HL-60 (cell line): ENCODE measurements at places on chromosomes 1 and 21.
A peak's percentile ranks its signal among the peaks of the same experiment; 100 is the strongest.

DNA sequence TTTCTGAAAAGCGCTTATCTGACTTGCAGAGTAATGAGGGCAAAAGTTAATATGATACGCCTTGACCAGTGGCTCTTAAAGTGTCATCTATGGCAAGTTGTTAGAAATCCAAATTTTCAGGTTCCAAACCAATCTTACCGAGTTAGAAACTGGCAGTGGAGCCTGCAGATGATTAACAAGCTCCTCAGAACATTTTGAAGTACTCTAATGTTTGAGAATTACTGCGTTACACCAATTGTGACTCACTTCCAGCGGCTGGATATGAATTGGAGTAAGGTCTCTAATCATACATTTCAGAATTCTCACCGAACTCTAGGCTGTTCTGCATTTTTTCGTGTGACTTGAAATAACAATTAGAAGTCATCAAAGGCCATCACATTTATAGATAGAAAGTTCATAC lies 73.5 kb upstream of the TMPRSS15 start:
- DNase-seq = no peak

GRCh38 chr1:156021093-156021428 lies 310 bp upstream of the SSR2 start:
- no peak for DNase-seq

- no peak for DNase-seq
Observed at GRCh38 chr1:241389400-241389799, 32.4 kb upstream of the RGS7 start.

- DNase-seq = no peak
Observed at GRCh38 chr1:108609483-108610049, 49.7 kb downstream of the EEIG2 start.

- no peak for DNase-seq
Observed at GRCh38 chr1:237386362-237387143, 344.6 kb downstream of the RYR2 start.

DNA sequence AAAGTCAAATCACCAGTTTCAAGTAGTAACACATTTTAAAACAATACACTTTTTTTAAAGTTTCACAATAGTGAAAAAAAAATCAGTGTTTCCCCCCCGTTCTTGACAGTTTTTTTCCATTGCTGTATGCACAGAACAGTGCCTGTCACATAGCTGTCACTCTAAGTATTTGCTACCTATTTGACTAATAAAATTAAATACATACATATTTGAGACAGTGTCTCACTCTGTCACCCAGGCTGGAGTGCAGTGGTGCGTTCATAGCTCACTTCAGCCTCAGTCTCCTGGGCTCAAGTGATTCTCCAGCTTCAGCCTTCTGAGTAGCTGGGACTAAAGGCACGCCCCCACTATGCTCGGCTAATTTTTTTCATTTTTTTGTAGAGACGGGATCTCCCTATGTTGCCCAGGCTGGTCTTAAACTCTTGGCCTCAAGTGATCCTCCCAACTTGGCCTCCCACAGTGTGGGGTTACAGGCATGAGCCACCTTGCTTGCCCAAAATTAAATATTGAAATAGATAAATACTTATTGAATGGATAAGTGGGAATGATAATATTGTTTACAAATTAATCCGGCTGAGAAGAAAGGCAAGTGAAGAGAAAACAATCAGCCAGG lies 12.6 kb upstream of the RHBG start:
- DNase-seq = no peak

DNA sequence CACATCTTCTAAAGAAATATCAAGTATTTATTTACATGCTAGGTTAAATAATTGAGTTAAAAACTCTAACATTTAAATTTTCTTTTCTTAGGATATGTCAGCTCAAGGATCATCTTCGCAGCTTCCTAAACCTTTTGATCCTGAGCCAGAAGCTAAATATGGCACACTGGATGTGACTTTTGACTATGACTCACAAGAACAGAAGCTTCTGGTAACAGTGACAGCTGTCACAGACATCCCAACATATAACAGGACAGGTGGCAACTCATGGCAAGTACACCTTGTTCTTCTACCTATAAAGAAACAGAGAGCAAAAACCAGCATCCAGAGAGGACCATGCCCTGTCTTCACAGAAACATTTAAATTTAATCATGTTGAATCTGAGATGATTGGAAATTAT lies 132.7 kb upstream of the SERTAD4 start:
- DNase-seq = no peak

DNA sequence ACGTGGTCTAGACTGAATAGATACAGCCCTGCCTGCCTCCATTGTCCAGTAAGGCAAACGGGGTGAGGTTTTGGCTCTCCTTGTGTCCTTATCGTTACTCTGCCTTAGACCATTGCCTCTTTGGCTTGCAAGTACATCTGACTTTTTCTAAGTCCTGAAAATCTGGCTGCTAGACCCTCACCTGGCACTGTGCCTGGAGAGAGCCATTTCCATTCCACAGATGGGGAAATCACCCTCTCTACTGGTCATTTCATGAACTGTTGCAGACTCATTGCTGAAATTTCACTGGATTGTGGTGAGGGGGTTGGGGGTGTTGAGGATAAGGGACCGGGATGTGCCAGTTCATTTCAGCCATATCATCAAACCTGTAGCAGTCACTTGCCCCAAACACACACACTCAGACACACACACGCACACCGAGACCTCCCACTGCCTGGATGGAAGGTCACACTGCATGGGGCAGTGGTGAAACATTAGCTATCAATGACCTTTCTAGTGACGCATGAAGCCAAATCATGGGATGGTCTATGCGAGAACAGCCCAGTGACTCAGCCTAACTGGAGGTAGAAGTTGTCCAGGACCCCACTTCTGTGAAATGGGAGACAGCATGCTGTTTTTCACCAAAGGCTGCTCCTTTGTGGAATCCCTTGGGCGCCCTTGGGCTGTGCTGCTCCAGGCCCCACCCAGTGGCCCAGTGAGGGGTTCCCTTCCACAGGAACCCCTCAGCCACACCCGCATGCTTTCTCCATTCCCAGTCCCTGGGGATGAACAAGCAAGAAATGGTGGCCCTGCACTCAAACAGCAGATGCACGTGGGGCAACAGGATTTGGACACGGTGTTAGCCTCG lies 34.9 kb upstream of the VASH2 start:
- no peak for DNase-seq

- DNase-seq = no peak
Observed at GRCh38 chr1:101264697-101265096, 27.9 kb downstream of the S1PR1 start.

DNA sequence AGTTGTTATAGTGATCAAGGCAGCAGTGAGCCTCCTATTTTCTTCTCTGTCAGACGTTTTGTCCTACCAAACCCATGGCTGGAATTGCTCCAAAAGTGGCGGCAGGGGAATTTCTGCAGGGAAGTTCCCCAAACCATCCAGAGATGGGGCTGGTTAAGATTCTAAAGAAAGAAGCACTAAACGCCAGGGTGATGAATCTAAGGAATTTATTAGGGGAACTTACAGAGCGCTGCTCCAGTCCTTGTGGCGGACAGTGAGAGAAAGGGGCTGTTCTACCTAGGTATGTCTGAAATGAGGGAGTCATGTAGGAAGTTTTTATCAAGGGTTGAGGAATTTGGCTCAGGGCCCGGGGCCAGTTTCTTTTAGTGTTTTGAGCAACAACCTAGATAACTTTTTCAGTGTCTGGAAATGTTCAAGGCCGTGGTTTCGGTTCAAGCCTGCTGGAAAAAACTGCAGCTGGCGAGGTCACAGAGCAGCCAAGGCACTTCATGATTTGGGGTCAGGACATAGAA lies 222.4 kb upstream of the B3GALT2 start:
- DNase-seq = no peak

- no peak for DNase-seq
Observed at GRCh38 chr1:71053146-71053545, 5.5 kb upstream of the PTGER3 start.

DNA sequence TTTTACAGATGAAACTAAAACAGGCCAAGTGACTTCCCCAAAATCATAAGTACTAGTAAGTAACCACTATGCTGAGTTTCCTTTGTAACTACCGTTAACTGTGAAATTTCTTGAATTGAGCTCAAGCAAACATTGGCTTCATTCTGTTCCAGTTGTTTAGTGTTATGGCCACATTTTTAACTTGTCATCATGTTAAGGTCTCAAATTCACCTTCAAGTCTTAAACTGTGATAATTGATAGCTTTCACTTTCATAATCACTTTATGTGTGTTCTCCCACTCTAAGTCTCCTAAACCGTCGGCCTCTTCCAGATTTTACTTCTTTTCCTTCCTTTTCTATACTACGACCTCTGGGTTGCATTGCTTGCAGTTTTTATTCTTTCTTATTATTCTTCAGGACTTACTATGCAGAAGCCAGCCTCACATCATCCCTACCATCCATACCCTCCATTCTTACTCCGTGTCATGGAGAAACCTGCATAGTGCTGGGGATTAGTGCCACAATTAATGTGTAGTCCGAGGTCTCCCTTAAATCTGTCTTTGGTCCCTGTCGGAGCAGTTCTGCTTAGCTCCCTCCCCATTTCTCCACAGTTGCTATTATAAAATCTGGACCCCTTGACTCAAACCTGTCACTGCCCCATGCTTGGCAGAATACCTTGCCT lies 5.8 kb downstream of the KIF1B start:
- DNase-seq = no peak

DNA sequence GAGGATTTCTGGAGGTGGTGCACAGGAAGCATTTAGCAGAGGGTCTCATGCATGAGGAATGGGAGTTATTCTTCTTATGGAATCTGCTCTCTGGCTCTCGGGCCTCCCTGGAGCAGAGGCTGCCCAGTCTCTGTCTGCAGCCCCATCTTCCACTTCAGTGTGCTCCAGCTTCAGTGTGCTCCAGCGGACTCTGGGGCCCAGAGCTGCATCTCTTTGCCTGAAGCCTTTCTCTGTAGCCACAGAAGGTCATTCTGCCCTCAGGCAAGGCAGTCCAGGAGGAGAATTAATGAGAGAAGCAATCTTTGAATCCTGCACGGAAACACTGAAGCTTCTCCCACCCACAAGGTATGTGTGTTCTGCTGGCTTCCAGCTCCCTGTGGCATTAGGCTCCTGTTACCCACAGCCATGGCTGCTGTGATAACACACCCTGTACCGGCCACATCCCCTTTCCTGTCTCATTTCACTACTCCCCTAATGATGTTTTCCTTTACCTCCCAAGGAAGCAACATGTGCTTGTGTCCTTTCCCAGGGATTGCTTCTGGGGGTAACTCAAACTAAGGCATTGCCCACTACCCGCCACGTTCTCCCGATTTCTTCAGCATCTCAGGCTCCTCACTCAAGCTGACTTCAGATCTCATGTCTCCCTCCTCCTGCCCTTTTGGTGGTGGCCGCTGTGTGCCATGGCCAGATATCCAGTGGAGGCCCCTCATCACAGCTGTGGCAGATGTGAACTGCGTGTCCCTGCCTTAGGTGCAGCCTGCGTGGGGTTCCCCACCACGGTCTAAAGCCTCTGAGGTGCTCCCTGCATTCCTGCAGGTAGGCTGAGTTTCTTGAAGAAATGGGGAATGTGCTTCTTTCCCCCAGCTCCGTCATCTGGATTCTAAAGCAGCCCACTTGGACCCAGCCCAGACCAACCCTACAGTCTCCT lies 181.2 kb upstream of the GALNT2 start:
- DNase-seq = no peak

DNA sequence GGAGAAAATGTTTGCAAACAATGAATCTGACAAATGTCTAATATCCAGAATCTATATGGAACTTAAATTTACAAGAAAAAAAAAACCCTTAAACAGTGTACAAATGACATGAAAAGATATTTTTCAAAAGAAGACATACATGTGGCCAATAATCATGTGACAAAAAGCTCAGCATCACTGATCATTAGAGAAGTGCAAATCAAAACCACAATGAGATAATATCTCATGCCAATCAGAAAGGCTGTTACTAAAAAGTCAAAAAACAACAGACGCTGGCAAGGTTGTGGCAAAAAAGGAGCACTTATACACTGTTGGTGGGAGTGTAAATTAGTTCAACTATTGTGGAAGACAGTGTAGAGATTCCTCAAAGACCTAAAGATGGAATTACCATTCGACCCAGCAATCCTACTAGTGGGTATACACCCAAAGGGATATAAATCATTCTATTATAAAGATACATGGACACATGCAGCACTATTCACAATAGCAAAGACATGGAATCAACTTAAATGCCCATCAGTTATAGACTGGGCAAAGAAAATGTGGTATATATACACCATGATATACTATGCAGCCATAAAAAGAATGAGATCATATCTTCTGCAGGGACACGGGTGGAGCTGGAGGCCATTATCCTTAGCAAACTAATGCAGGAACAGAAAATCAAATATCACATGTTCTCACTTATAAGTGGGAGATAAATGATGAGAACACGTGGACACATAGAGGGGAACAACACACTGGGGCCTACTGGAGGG lies 123.2 kb downstream of the PTPRC start:
- no peak for DNase-seq

- DNase-seq = no peak
Observed at GRCh38 chr1:17184161-17184665, 20.7 kb upstream of the PADI1 start.

- no peak for DNase-seq
Observed at GRCh38 chr1:38152351-38153065, 105.9 kb upstream of the POU3F1 start.

- no peak for DNase-seq
Observed at GRCh38 chr1:29831500-29832117, 595.3 kb downstream of the PTPRU start.

- DNase-seq = peak; percentile 38
Observed at GRCh38 chr1:48246727-48247126, 24.2 kb downstream of the SLC5A9 start.

DNA sequence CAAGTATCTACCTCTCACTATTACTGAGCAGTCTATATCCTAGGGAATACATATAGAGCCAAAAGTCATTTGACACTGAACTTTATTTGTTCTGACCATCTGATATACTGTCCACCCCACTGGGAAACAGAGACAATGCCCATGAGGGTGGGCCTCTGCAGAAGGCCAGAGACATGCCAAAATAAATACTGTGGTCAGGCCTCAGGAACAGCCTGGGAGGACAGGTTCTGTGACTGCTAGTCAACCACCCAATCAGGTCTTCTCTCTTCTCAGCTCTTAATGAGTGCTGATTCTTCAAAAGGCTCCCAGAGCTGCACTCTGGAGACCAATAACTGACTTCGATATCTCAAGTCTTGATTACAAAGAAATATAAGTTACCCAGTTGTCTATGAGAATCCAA lies 5.5 kb upstream of the ANKRD35 start:
- no peak for DNase-seq

DNA sequence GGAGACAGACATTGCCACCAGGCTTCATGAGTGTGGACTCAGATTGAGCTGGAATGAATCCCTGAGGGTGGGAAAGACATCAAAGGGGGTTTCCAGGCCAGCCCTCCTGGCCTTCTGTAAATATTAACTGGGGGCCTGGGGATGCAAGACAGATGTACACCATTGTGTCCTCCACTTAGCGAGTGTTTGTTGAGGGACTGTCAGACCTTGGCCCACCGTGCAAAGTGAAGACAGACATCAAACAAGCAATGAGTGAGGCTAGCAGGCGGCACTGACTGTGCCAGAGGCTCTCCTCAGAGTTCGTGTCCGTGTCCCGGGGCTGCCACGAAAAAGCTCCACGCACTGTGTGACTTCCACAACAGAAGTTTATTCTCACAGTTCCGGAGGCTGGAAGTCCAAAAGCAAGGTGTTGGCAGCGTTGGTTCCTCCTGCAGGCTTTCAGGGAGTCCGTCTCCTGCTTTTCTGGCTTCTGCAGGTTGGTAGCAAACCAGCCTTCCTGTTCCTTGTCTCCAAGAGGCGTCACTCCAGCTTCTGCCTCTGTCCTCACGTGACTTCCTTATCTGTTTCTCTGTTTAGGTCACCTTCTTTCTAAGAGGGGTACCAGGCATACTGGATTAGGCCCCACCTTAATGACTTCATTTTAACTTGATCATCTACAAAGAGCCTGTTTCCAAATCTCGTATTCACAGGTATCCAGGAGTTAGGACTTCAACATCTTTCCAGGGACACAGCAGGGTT lies 59.1 kb downstream of the DISP3 start:
- DNase-seq = no peak
